Immature natural killer cell (primary cell): ENCODE measurements at places on chromosomes 16 and 17.

DNA sequence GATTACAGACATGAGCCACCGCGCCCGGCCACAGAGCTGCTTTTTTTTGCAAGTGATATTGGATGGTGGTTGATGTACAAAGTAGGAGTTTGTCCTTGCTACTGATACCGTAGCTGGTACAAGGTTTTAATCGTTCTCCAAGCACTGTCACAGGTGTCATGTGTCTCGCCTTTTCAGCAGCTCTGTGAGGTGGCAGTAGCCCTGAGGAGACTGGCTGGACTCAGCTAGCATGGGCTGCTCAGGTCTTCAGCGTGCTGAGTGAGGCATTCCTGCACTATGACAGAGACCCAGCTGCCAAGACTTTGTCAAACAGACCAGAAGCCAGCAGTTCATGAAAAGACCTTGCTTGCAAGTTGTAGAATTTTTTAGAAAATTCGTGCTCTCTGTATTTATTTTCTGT, 7.2 kb downstream of the WWOX start:
- DNase-seq, result no peak

- DNase-seq, result no peak
Measured at GRCh38 chr16:3873482-3874173, 6.9 kb downstream of the CREBBP start.

DNA sequence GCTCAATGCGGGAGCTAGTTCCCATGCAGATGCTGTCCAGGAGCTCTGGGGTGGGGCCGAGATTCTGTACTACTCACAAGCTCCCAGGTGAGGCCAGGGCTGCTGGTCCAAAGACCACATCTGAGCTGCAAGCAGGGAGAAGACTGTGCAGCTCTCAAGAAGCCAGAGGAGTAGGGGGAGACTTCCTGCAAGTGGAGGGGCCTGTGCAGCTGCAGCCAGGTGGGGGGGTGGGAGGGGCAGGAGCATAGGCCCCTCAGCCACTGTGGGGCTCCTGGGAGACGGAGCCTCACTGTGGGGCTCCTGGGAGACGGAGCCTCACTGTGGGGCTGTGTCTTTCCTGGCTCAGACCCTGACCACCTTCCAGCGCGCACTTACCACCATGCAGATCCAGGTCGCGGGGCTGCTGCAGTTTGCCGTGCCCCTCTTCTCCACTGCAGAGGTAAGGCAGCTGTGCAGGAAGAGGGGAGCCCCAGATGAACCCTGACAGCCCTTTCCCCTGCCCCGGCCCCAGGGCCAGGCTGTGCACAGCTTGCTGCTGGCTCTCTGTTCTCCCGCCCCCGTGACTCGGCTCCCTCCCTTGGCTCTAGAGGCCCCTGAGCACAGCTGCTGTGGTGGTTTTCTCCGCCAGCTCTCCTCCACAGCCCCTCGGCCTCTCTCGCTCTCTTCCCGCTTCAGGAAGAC, 24.3 kb upstream of the DNAI2 start:
- no peak for DNase-seq

DNA sequence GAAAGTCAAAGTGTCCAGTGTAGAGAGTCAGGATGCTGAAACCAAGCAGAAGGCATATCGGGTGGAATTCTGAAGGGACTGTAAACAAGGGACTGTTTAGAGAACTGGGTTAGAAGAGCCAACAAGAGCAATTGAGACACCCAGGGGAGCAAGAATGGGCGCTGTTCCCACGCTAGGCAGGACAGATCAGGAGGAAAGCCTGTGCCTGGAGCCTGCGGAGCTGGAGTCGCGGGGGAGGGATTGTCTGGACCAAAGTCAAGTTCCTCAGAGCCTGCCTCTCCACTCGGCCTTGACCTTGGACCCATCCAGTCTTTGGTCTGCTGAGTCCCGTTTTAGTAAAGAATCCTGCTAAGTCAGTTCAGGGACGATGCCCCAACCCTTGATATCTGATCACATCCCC, 14.7 kb upstream of the KLHL36 start:
- DNase-seq, result no peak

- DNase-seq, result no peak
Measured at GRCh38 chr17:51107778-51108177, 12.9 kb downstream of the SPAG9 start.

- DNase-seq, result no peak
Measured at GRCh38 chr17:42475121-42475520, 16.4 kb downstream of the ATP6V0A1 start.

- DNase-seq, result peak; percentile 68
Measured at GRCh38 chr17:79838522-79839274, 542 bp downstream of the CBX4 start.

DNA sequence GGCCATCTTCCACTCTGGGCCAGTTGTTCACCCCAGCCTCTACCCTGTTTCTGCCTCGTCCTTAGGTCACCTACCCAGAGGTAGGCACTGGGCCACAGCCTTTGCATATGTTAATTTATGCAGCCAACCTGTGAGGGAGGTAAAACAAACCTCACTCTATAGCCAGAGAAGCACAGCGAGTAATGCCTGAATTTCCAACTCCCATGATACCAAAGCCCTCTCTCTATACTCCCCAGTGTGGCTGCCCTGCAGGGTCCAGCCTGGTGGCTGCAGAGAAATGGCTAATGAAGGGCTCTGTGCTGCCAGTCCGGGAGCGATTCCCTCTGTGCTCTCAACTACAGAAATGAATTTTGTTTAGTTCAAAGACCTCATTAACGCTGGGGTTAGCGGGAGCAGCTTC, 397.0 kb upstream of the CCL2 start:
- no peak for DNase-seq

GRCh38 chr17:49401971-49402611, 12.6 kb downstream of the PHB1 start:
- DNase-seq, result no peak

DNA sequence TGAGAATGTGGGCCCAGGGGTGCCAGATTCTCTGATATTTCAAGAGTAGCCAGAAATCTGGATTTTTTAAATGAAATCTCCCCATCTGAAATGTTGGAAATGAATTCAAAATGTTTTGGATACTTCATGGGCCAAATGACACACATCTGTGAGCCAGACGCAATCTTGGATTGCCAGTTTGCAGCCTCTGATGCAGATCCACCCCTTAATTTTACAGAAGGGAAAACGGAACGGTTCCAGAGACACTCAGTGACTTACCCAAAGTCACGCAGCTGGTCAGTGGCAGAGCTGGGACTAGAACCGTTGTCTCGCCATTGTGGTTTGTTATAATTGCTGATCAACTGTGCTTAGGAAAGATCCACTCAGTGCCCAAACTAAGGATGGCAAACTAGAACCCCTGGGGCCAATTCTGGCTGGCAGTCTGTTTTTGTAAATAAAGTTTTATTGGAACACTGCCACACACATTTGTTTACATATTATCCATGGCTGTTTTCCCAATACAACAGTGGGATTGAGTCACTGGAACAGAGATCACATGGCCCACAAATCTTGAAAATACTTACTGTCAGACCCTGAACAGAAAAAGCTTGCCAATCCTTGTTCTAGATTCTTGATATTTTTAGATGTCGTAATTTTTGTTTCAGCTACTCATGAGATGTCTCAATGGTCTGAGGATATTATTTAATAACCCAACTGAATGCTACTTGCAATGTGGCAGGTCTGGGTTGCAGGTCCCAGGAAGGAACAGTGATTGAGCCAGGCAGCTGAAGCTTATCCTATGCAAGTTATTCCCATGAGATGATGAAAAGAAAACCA, 143.8 kb downstream of the AXIN2 start:
- DNase-seq, result no peak

DNA sequence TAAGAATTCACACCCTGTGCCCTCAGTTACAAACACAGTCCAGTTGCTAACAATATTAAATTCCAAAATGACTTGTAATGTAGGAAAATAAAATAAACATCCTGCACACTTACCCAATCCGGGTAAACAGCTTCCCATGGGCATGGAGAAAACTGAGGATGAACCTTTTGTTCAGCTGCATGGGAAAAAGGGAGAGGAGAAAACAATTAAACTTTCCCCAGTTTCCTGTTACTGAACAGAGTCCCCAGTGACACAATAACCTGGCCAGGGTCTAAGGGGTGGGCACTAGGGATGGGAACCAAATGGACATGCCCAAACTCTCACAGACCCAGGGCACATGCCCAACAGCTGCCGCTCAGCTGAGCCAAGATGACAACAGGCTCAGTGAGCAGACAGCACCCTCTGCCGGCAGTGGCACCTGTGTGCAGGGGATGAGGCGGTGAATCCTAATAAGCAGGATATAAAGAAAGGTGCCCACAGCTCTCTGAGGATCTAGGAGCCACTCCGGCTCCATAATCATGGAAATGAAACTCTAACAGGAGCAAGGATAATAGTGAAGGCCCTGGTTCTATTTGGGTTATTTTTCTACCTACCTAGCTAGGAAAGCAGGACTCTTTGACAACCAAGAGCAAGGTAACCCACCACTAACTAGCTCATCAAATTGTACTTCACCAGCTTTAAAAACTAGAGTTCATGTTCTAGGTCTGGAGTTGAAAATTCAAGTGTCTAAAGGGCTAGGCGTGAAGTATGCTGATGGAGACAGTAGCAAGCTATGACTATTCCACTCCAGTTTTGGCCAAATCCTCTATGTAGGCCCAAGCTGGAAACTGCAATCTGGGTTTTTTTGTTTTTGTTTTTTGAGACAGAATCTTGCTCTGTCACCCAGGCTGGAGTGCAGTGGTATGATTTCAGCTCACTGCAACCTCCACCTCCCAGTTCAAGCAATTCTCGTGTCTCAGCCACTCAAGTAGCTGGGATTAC, 58.8 kb downstream of the SMG6 start:
- peak; percentile 81 for DNase-seq

GRCh38 chr17:28268610-28269313, 50.2 kb upstream of the TMEM97 start:
- no peak for DNase-seq

GRCh38 chr17:35089586-35090296, 26.2 kb upstream of the RFFL start:
- DNase-seq, result no peak

- no peak for DNase-seq
Measured at GRCh38 chr17:32542186-32542585, 55.4 kb downstream of the CDK5R1 start.

DNA sequence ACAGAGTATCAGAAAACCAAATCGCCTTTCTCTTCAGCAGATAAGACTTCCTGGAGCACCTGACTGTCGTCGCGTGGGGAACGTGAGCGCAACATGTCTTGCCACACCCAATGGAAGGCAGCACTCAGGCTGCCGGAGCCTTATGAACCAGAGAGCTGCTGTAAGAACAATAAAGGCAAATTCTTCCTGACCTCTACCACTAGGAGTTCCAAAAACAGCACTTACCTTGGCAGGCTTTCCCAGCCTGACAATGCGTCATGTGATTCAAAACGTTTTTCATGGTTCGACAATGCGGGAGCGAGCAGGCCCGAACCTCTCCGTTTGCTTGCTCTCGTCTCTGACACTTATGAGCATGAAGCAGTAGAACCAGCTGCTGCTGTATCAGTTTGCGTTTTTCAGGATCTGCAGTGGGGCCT, 75.8 kb upstream of the TRAP1 start:
- DNase-seq, result no peak

DNA sequence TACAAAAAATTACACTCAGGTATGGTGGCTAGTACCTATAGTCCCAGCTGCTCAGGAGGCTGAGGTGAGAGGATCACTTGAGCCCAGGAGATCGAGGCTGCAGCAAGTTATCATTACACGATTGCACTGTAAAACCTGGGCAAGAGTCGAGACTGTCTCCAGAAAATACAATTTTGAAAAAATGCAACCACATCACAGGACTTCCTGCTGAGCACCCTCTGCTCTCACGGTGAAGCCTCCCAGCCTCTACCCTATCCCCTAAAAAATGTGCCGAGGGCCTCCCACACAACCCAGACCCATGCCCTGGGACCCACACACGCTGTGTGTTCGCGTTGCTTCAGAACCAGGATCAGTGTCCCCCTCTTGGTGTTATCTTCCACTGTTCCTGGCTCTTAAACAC, 236.1 kb downstream of the CPPED1 start:
- no peak for DNase-seq

DNA sequence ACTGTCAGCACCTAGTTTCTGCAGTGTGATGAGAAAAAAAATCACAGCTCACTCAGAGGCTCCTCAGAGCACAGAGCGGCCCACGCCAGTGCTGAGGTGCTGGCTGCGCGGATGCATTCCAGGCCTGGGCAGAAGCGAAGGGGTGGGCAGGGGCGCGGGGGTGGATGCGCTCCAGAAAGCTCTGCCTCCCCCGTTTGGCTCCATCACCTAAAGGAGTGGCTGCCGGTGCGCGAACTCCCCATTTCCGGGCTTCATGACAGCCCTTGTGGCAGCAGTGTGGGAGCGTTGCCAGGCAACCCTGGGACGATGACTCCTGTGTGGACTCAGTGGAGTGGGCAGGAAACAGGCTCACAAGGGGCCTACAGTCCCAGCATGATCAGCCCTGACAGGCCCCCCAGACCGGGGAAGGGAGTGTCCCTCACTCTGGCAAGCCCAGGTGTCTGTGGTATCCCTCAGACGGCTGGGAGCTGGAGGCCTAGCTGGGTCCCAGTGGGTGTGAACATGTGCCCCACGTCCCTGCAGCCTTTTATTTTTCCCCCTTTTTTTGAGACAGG, 32.8 kb upstream of the NUDT16L1 start:
- DNase-seq, result peak; percentile 64

DNA sequence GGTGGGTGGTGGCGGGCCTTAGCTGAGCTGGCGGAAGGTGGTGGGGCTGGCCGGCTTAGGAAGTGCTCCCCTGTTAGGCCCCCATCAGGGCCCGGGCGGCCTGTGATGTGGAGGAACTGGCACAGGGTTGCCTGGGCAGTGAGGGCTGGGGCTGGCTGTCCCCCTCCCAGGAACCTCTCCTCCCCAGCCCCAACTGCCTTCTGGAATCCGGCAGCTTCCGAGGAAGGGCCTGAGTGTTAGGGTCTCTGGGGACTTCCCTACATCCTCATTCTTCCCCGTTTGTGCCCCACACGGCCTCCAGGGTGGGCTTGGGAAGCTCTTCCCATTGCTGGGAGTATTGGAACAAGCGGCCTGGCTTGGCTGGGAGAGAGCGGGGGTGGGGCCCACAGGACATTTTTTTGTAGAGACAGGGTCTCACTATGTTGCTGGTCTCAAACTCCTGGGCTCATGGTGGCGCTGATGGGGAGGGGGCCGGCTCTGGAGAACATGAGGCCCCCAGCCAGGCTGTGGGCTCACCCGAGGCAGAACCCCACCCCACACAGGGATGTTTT, 89.9 kb upstream of the CIBAR2 start:
- DNase-seq, result no peak

DNA sequence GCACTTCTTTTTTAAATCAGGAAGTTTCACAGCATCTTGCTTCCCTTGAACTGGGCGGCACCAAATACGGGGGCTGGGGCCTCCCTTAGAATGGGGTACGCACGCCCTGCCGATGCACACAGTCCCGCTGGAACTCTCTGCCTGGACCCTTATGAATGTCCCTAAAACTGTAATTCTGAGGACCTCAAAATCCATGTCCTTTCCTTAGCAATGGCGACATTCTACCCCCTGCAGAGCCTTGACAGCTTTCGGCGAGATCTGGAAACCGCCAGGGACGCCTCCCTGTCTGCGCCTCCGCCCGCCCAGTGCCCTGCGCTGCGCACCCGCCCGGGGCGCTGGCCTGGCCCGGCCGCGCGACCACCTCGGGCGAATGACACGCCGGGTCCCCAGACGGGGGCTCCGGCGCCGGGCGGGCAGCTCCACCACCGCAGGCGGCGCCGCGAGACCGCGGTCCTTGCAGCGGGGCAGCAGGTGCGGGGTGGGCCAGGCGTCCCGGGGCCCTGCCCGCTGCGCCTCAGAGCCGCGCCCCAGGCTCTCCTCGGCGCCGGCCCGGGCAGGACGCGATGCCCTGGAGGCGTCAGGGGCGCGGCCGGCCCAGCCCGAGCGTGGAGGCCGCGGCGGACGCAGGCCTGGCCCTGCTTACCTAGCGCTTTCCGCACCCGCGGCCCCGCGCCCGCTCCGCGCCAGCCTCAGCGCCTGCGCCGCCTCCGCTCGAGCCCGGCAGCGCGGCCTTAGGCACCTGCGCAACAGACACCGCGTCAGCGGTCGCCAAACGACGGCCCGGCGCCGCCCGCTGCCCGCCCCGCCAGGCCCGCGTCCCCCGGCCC, 548 bp downstream of the HAGH start:
- no peak for DNase-seq
